NCI-H1092 treated with DMSO at 0.1 percent for 48 hours (cell line): ENCODE measurements at places on chromosomes 1 and 21.

DNA sequence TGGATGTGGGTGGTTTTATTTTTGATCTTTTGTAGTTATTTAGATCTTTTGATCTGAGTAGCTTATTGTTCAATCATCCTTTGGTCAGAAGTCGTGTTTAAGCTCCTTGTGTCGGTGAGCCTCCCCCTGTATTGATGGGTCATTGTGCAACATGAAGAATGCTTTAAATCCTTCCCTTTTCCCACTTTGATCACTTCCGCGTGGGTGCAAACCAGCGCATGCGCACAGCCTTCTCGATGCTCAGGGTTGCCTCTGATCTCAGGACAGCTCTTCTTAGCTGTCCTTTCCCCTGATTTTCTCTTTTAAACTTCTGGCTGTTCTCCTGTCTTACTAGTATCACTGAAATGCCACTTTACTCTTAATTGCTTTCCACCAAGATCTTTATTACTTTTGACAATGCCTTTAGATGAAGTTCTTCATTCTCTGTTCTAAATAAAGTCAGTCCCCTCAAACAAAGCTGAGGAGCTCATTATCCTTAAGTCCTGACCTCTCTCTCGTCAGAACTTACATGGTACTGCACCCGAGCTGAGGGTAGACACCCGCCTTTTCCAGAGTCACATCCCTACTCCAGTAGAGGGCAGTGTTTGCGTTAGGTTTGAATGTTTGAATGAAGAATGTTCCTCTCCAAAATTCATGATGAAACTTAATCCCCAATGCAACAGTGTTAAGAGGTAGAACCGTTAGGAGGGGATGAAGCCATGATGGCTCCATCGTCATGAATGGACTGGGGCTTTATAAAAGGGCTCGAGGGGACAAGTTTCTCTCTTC, 547.9 kb upstream of the TMPRSS15 start:
- DNase-seq = peak; percentile 46

- DNase-seq = no peak
Measured at GRCh38 chr1:242425232-242425631, 99.3 kb downstream of the PLD5 start.

DNA sequence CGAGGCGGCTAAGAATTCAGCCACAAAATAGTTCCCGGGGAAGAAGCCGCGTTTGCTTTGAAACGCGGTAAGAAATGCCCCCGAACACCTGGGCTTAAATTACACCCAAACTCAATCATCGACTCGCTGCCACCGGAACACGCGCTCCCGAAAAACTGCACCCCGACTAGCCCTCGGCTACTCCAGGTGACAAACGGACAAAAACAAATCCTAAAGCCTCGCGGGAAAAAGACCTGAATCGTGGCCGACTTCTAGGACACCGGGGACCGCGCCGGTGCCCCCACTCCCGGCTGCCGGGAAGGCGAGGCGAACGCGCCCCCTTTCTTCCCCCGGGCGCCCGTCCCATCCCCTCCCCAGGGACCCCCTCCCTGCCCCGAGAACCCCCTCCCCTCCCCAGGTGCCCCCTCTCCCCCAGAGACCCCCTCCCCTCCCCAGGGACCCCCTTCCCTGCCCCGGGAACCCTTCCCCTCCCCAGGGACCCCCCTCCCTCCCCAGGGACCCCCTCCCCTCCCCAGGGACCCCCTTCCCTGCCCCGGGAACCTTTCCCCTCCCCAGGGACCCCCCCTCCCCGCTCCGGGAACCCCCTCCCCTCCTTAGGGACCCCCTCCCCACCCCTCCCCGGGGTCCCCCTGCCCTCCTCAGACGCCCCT, 628 bp downstream of the C1orf159 start:
- no peak for DNase-seq

DNA sequence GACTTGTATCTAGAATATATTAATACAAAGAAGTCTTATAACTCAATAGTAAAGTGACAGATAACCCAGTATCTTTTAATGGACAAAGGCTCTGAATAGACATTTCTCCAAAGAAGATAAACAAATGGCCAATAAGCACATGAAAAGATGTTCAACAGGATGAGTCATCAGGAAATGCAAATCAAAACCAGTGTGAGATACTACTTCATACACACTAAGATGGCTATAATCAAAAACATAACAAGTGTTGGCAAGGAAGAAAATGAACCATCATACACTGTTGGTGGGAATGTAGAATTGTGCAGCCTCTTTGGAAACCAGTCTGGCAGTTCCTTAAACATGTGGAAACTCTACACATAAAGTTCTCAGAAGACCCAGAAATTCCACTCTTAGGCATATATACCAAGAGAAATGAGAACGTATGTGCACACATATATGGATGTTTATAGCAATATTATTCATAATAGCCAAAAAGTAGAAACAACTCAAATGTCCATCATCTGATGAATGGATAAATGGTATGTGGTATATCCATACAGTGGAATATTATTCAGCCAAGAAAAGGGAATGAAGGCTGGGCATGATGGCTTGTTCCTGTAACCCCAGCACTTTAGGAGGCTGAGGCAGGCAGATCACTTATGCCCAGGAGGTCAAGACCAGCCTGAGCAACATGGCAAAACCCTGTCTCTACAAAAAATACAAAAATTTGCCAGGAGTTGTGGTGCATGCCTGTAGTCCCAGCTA, 9.9 kb upstream of the MPL start:
- no peak for DNase-seq

- peak; percentile 69 for DNase-seq
Measured at GRCh38 chr1:13935336-13935735, 235.3 kb downstream of the PRDM2 start.

DNA sequence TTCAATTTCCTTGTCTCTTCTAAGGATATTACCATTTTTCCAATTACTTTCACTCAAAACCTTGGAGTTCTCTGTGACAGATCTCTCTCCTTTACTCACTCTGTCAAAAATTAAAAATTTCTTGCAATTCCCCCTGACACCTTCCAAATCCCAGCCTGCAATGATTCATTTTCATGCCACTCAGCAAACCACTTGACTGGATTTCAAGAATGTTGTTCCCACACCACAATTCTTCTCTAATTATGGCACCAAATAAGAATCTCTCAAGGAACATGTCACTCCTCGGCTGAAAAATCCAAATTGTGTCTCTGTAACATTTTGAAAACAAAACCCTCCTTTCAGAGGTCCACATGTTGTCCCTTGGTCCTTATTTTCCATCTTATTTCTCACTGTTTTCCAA, 438.9 kb upstream of the ZP4 start:
- DNase-seq = no peak

DNA sequence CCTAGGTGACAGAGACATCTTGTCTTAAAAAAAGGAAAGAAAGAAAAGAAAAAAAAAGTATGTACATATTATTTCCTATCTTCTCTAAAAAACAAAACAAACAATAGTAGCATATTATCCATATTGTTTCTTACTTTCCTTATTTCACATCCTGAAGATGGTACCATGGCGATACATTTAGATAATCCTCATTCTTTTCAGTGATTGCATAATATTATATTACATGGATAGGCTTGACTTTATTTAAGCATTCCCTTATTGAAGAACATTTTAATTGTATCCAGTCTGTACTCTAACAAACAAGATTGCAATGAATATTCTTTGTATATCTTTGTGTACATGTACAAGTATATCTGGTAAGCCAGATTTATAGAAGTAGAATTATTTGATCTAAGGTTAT, 82.9 kb upstream of the PUM1 start:
- no peak for DNase-seq
